Inflammatory macrophage treated with lipopolysaccharide for 4 hours (primary cell): ENCODE measurements at places on chromosomes 5 and 9.
A peak's percentile ranks its signal among the peaks of the same experiment; 100 is the strongest.

DNA sequence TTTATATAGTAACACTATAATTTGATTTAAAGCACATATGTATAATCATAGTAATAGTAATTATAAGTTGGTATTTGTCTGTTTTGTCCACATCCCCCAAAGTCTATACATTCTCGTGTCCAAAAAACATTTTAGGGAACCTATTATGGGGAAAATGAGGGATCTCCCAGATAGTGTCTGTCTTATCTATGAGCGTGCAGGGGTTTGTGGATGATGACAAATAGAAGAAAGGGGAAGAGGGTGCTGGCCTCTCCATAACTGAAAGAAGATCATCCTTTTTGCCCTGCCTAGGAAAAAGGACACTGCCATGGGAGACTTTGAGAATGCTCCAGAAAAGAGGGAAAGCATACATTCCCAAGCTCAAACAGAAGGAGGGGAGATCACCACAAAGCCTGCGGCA, 45.3 kb downstream of the C5orf22 start:
- DNase-seq, result peak; percentile 39

DNA sequence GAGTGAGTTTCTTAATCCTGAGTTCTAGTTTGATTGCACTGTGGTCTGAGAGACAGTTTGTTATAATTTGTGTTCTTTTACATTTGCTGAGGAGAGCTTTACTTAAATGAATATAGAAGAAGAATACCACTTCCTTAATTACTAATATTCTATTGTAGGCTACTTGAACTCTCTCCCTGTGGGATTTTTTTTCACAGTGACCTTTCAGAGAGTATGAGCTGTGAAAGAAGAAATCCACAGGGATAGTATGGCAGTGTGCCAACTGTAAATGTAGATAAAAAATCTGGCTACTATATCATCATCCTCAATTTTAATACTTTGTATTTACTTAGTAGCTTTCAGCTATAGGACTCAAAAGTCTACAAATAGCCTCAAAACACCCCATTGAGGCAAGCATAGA, 67.3 kb downstream of the COMMD10 start:
- no peak for DNase-seq

DNA sequence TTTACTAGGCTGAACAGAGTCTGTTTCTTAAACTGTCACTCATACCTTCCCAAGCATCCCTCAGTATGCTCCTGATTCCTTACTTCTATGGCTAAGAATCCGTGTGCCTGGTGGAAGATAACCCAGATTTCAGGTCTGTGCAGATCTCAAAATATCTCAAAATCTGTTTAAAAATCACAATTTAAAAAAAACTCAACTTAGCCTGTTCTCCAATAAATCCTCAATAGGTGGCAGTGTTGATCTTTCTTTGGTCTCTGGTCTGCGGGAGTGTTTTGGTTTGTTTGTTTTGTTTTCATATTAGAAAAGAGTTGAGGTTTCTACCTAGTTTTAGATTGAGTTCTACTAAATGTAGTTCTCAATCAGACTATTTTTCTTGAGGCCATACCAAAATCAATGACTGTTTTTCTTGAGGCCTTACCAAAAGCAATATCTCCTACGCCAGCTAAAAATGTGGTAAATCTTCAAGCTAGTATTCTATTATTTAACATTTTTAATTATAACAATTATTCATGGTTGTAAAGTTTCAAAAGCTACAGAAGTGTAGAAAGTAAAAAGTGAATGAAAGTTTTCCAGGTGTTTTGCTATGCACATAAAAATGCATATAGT, 57.9 kb downstream of the TGFBR1 start:
- DNase-seq, result peak; percentile 61

- DNase-seq, result no peak
Observed at GRCh38 chr5:123095798-123096120, 6.7 kb downstream of the PRDM6 start.

GRCh38 chr9:127707766-127708165, 978 bp downstream of the CFAP157 start:
- DNase-seq, result no peak

GRCh38 chr5:131595088-131596033, 39.7 kb downstream of the RAPGEF6 start:
- DNase-seq, result no peak
